Anterior cingulate cortex (tissue), 58 donors: ENCODE measurements at places on chromosomes 12 and 14.

- no peak for DNase-seq
Observed at GRCh38 chr12:80813820-80814219, 97.1 kb downstream of the MYF5 start.

DNA sequence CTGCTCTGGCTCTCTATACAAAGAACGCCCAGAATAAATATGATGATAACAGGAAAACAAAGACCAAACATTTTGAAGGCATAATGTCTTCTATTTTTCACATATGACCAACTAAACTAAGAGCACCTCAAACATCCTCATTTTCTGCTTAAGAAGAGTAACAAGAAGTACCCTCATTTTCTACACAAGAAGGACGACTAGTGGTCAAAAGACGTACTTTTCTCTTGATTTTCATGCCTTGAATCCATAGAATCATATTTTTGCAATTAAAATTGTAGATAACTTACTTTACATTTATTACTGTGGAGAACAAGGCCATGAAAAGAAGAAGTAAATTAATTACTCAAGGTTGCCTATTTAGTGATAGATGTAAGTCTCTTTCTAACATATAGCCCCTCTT, 358.6 kb downstream of the DUSP6 start:
- DNase-seq, result no peak

DNA sequence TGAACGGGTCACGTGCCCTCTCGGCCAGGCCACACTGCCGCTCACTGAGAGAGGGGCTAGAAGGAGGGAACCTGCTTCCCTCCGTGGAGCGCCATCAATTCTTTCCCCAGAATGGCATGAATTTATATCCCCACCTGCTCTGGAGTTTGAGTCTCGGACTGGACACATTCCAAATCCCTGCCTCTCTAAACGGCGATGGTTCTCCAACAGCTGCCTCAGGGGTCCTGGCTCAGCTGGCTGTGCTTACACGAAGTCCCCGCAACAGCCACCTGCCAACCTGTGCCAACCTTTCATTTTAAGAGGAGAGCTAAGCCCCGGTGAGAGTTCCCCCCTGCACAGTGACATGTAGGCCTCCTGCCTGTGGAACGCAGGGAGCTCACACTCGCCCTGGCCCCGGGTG, 73.2 kb downstream of the RIMBP2 start:
- no peak for DNase-seq

- DNase-seq, result no peak
Observed at GRCh38 chr12:120997448-120997847, 18.8 kb downstream of the C12orf43 start.

GRCh38 chr12:80698847-80699542, 8.4 kb upstream of the MYF6 start:
- no peak for DNase-seq

GRCh38 chr14:28596391-28596790, 170.2 kb upstream of the FOXG1 start:
- no peak for DNase-seq

DNA sequence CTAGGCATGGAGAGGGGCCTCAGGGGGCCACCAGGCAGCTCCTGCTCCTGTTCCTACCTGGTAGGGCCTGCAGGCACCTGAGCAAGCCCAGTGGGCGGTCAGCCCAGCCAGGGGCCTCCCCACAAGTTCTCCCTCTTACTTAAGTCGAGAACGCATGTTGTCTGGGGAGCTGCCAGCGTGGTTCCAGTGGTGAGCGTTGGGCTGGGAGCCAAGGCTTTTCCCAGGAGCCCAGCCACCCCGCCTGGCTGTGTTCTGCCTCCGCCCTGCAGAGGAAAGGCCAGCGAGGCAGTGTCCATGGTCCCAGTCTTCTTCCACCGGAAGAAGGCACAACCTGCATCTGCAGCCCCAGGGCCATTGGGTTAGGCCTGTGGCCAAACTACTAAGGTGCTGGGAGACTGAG, 1.4 kb downstream of the C14orf180 start:
- DNase-seq, result no peak

- DNase-seq, result no peak
Observed at GRCh38 chr12:123966596-123966995, 6.0 kb downstream of the CCDC92 start.

- peak; percentile 9 for DNase-seq
Observed at GRCh38 chr12:111754671-111755070, 12.1 kb upstream of the ALDH2 start.

- DNase-seq, result no peak
Observed at GRCh38 chr14:73865534-73866113, 14.0 kb downstream of the PTGR2 start.

GRCh38 chr12:106098691-106099200, 40.0 kb downstream of the NUAK1 start:
- DNase-seq, result no peak
